ENCODE measurements at places on chromosomes 3 and 15. TPM values are rescaled to one million over a fixed set of nuclear protein-coding genes. Genes with fewer than 3 reads are reported as not detected.

DNA sequence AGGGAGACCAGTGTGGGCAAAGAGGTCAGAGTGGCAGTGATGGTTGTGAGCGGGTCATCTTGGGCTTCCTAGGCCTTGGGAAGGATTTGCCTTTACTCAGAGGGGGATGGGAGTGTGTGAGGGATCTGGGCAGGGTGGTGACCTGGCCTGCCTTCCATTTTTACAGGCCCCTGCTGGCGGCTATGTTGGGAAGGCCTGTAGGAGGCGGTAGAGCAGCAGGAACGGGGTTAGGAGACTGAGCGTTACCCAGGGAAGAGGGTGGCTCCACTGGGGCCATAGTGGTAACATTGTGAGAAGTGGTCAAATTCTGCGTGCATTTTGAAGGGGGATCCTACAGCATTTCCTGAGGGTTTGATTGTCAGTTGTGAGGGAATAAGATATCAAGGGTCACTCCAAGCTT lies 307.3 kb upstream of the CTDSPL start:
- DNase-seq, result no peak

DNA sequence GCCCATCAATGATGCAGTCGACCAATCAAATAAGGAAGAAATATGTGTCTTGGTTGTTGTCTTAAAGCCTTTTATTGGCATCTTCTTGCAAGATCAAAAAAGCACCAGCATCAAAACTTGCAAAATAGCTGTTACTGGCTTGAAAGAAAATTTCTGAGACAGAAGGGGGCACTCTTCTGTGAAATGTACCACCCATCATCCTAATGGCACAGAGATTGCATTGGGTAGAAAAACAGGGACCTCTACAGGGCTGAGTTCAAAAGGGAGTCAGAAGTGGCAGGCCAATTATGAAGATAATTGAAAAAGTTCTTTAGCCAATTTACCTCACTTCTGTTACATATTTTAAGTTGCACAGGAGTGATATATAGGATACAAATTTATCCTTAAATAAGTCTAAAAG lies 122.3 kb upstream of the GPR149 start:
- no peak for DNase-seq

- DNase-seq, result no peak
These were observed 233.0 kb downstream of the CD47 start for GRCh38 chr3:107857854-107858253.

DNA sequence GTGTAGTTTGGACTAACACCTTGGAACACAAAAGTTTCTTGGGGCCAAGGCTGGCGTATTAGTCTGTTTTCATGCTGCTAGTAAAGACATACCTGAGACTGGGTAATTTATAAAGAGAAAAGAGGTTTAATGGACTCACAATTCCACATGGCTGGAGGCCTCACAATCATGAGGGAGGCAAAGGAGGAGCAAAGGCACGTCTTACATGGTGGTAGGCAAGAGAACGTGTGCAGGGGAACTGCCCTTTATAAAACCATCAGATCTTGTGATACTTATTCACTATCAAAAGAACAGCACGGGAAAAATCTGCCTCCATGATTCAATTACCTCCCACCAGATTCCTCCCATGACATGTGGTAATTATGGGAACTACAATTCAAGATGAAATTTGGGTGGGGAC lies 9.4 kb upstream of the CCR2 start:
- DNase-seq, result no peak

DNA sequence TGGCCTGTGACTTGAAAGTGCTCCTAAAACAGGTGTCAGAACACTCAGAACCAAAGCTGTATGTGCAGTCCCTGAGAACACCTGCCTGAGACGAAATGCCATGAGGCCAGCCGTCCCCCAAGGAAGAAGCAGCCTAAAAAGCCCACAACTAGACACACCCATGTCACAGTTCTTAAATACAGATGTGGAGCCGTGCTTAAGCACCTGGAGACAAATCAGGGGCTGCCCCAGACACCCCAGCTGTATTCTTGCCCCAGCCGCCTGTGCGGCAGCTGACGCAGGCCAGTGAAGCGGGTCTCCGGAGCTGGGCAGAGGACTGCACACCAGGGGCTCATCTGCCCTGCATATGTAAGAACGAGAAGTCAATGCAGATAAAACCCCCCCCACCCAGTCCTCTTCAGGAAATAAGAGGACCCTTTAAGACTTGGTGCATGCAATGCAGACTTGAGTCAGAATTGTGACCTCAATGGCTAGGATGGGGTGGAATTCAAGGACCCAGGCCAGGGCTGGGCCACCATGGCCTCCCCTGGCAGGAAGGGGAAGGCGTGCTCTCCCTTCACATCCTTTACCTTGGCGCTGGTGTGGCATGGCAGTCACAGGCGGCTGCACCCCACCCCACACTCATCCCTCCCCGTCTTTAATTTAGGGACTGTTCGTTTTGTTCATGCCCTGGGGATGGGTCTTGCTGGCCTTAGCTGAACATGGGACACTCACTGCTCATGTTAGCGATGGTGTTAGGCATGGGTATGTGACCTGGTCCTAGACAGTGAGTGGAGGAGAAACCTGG lies 27.7 kb upstream of the PLXNA1 start:
- no peak for DNase-seq

The CHRNA5 gene
- 5.7 TPM for polyA plus RNA-seq

GRCh38 chr3:149596134-149596770 lies 61.6 kb downstream of the WWTR1 start:
- no peak for DNase-seq

The RYK gene
- polyA plus RNA-seq, result 103 TPM

DNA sequence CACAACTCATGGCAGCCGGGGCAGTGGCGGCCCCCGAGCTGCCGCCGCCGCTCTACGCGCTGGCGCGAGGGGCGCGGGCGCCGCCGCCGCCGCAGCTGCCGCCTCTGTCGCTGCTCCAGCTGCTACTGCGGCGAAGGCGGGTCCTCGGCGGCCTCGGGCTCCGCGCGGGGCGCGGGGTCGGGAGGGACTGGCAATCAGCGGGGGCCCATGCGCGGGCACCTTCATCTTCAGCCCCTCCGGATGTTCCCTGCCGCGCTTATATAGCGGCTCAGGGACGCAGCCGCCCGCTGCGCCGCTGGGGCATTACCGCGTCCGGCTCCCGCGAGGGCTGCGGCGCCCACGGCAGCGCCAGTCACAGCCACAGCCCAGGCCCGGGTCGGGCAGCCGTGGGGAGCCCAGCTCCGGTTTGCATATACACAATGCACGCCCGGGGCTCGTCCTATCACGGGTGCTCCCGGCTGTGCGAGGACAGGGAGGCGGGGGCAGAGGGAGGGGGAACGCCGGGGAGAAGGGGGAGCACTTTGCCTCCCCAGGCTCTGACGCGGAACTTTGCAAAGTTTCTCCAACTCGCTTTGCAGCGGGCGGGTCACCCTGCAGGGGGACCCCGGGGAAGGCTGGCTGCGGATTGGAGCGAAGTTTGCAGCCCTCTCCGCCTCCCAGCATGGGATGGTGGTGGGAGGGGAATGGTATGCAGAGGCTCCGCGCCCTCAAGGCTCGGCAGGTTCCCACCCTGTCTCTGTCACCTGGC lies at the start of gene VGLL3:
VGLL3 (minus strand) TSS at position 416 of the 748 bp plus-strand sequence; CDS start at position 10, 406 bp downstream.
- peak; percentile 41 for DNase-seq

GRCh38 chr15:47027322-47027946 lies 689.9 kb upstream of the SEMA6D start:
- no peak for DNase-seq

- no peak for DNase-seq
These were observed 624 bp downstream of the AP3B2 start for GRCh38 chr15:82709081-82709420.

The MEX3B gene
- 20.5 TPM for polyA plus RNA-seq

The NRROS gene
- polyA plus RNA-seq, result 4.5 TPM

- DNase-seq, result no peak
These were observed 2.3 kb downstream of the P3H2 start for GRCh38 chr3:190118438-190118837.

DNA sequence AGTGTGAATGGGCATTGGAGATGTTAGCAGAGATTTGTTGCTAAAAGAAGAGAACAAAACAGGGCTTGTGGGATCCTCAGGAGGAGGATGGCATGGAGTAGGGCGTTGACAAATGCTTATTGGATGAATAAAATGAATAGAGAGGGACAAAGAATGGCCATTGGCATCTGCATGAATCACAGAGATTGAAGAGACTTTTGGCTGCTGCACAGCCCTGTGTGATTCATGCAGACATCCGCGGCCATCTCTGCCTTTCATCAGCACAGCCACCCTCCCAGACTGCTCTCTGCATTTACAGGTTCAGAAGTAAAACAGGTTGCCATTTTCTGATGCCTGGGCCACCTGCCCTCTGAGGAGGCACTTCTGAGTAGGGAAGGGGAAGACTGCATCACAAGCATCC lies 397.9 kb downstream of the EPHB1 start:
- DNase-seq, result no peak
